ENCODE measurements at places on chromosomes 16 and 17.

GRCh38 chr16:50635505-50636392, 45.4 kb downstream of the SNX20 start:
- DNase-seq: no peak

DNA sequence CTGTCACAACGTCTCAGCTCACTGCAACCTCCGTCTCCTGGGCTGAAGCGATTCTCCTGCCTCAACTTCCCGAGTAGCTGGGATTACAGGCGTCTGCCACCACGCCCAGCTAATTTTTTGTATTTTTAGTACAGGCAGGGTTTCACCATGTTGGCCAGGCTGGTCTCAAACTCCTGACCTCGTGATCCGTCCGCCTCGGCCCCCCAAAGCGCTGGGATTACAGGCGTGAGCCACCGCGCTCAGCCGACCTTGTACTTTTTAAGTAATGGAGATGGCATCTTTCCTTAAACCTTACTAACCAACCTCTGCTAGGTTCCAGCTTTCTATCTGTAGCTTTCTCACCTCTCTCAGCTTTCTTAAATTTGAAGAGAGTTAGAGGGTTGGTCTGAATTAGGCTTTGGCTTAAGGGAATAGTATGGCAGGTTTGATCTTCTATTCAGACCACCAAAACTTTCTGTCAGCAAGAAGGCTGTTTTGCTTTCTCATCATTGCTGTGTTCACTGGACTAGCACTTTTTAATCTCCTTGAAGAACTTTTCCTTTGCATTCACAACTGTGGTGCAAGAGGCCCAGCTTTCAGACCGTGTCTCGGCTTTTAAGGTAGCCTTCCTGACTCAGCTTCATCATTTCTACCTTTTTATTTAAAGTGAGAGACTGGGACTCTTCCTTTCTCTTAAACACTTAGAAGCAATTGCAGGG, 28.0 kb downstream of the YWHAE start:
- no peak for DNase-seq

- no peak for DNase-seq
Observed at GRCh38 chr16:74291577-74292208, 4.9 kb upstream of the PSMD7 start.

DNA sequence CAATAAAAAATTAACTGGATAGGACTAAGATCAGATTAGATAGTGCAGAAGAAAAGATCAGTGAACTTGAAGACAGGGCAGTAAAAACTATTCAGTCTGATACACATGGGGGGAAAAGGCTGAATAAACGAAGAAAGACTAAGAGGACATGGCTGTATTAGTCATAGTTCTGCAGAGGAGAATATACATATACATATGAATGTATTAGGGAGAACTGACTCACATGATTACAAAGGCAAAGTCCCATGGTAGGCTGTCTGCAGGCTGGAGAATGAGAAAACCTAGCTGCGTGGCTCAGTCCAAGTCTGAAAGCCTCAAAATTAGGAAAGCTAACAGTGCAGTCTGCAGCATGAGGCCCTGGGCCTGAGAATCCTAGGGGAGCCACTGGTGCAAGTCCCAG, 98.2 kb upstream of the GNAO1 start:
- DNase-seq: no peak

Data from hindlimb muscle (tissue), 1 donor.